Caki2 (cell line): ENCODE measurements at places on chromosomes 13 and 19.
A peak's percentile ranks its signal among the peaks of the same experiment; 100 is the strongest.

GRCh38 chr13:111909501-111909900 is 157.4 kb upstream of the SOX1 start:
- DNase-seq: no peak

- no peak for DNase-seq
These were observed 1.2 kb downstream of the C19orf84 start for GRCh38 chr19:51389143-51389542.

DNA sequence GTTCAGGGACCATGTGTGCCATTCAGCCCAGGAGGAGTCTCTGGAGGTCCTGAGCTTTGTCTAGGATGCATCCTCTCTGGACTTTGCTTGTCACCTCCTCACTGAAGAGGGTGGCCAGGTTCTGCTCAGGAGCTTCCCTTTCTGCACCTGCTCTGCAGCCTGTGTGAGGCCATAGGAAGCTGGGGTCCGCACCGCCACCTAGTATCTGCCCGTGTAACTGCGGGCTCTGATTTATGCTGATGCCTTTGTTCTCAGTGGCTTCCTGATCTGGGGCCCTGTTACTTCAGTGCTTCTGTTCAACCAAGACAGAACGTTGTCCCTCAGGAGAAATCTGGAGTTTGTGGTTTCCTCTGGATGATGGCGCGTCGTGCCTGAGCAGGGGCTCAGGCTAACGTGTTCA is 15.5 kb downstream of the ZNF610 start:
- DNase-seq: no peak

- no peak for DNase-seq
These were observed 15.6 kb upstream of the HMGB1 start for GRCh38 chr13:30481241-30481760.

DNA sequence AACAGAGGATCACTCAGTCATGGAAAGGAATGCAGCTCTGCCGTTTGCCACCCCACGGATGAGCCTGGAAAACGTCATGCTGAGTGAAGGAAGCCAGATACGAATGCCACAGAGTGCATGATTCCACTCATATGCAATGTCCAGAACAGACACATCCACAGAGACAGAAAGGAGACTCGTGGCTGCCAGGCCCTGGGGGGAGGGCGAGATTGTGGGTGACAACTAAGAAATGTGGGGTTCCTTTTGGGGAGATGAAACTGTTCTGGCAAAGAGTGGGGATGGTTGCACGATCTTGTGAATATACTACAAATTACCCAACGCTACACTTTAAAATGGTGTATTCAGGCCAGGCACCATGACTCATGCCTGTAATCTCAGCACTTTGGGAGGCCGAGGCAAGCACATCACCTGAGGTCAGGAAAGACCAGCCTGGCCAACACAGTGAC is 27.2 kb upstream of the NAPA start:
- no peak for DNase-seq

DNA sequence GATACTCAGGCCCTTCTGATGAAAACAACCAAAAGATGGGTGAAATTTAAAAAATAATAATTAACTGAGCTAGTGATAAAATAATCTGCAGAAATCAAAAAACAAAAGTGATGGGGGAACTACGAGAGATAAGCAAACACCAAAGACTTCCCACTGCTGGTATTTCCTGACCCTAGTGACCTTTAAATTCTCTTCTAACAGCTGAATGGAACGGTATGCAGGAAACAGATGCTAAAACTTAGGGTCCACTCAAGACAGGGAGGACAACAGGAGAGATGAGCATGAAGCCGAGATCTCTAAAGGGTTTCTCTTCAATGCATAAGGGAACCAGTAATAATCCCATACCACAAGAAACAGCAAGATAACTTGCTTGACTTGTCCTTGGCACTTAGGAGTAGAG is 50.8 kb downstream of the USP12 start:
- DNase-seq: no peak

DNA sequence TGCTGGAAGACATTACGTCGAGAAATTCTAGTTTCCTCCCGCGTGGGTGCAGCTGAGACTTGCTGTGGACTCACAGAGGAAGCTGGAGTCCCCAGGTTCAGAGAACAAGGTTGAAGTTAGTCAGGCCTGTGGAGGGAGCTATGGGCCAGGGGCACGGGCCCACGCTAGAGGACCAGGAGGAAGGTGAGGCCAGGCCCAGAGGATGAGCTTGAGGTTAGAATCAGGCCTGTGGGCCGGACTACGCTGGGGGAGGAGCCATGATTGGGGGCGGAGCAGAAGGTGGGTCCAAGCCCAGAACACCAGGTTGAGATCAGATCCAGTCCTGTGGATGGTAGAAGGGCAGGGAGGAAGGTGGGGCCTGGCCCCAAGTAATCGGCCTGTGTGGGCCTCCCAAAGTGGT is 32.6 kb downstream of the ZNF846 start:
- no peak for DNase-seq

DNA sequence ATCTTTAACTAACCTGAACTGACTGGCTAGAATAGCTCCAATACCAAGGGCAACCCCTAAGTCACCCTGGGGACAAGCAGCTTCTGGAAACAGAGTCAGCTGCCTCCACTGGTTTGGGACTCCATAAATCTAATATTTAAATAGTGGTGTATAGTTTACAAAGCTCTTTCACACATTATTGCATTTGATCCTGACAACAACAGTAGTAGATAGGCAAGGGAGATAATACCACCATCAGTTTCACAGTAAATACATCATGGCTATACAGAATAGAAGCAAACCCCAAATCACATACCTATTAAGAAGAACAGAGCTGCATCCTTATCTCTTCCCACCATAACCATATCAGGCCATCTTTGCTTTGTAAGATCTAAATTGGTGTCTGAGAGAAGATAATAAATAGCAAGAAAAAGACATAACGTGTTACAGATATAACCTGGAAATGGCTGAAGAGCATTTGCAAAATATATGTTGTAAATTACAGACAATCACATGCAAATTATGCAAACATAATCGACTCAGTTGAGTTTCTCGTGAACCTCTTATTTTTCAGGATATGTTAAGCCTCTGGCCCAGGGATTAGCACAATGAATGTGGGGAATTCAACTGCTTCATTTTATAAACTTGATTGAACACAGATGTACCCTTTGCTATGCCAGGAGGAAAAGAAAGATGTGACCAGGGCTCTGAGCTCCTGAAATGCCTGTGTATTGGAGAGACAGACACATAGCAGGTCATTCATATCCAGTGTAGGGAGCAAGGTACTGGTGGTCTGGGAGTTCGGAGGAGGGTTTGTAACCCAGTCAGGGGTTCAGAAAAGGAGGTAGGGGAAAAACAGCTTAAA is 142.5 kb downstream of the SLC7A1 start:
- no peak for DNase-seq

- peak; percentile 10 for DNase-seq
These were observed 7.7 kb downstream of the N4BP2L2 start for GRCh38 chr13:32530841-32531253.

GRCh38 chr19:48795055-48795684 is 15.7 kb downstream of the BCAT2 start:
- DNase-seq: peak; percentile 92

GRCh38 chr19:12733369-12734214 is 892 bp downstream of the TRIR start:
- DNase-seq: peak; percentile 30

DNA sequence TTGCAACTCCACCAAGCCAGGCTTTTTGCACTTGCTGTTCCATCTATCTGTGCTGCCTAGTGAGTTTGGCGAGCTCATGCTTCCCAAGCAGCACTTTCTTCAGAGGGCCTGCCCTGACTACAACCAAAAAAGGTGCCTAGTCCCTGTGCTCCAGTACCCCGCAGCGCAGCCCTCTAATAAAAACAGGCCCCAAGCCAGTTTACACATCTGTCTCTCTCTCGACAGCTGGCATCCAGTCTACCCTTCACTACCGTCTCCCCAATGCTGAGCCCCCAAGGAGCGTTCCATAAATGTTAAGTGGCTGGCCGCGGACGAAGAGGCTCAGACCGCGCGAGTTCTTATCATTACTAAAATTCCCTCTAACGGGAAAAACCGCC is 512 bp downstream of the MED4 start:
- no peak for DNase-seq

DNA sequence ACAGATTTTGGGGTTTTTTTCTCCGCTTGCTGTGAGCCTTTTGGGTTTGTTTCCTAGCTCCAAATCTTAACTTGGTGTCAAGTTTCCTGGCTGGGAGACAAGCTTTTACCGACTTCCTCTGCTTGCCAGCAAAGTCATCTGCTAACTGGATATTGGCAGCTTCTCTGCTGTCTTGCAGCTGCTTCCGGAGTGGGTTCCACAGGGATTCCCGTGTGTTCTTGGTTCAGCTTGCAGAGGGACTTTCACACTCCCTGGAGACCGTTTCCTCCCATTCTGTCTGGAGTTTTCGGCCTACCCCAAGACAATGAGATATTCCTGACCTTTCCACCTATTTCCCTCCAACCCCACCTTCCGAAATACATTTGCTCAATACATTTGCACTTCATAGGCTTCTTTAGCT is 2.2 kb upstream of the COLGALT1 start:
- DNase-seq: no peak

GRCh38 chr13:59880468-59880867 is 283.3 kb downstream of the DIAPH3 start:
- DNase-seq: no peak

GRCh38 chr19:12047868-12048267 is 4.9 kb downstream of the ZNF878 start:
- no peak for DNase-seq

GRCh38 chr13:113646376-113646775 is 11.6 kb downstream of the ATP4B start:
- no peak for DNase-seq

- DNase-seq: no peak
These were observed 120.4 kb upstream of the FREM2 start for GRCh38 chr13:38566519-38566918.

GRCh38 chr19:16139752-16140151 is 3.7 kb upstream of the HSH2D start:
- no peak for DNase-seq

GRCh38 chr19:4908360-4908759 is 941 bp upstream of the UHRF1 start:
- DNase-seq: no peak

- no peak for DNase-seq
These were observed 4.2 kb downstream of the PDE4C start for GRCh38 chr19:18221815-18222725.

DNA sequence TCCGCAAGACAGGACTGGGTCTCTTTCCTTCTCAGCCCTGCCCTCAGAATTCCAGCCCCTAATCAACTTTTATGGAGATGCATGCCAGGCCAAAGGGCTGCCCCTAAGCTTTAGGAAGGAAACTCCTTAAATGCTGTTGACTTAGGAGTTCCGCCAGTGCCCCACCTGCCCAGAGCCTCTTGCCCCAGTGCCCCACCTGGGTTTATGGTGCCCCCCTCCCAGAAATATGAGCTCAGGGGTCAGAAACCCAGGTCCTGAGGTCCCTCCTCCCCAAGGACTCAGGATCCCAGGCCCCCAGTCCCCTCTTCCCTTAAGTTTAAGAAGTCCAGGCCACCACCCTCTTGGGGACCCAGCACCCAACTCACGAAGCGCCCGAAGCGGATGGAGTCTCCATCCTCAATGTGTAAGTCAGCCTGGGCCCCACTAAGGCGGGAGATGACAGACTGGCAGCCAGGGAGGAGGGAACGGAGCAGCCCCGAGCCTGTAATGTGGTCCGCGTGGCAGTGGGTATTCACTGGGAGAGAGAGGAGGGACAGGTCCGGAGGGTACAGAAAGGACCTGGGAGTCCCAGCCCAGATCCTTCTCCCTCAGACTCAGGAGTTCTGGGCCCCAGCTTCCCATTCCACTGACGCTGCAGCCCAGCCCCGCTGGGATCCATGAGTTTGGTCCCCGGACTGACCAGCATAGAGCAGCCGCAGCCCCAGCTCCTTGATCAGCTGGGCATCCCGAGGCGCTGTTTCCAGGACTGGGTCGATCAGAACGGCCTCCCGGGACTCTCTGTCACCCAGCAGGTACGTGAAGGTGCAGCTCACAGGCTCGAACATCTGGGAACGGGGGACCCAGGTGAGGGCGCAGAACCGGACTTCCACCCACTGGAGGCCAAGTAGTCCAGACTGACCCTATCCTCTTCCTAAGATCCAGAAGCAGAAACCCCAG is 897 bp downstream of the ETHE1 start:
- peak; percentile 33 for DNase-seq

DNA sequence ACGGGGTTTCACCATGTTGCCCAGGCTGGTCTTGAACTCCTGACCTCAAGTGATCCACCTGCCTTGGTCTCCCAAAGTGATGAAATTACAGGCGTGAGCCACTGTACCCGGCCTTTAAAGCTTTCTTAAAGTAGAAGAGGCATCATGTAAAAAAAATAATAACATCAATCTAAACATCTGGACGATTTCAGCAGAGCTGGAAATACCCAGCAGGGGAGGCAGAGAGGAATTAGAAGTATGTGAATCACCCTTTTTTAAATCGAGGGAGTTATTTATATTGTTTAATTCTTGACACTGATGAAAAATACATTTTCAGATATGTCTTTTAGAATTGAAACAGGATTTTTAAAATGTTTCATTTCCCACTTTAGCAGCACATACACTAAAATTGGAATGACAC is 37.4 kb upstream of the MTIF3 start:
- no peak for DNase-seq

GRCh38 chr13:34349091-34349722 is 531.3 kb downstream of the RFC3 start:
- DNase-seq: peak; percentile 37

DNA sequence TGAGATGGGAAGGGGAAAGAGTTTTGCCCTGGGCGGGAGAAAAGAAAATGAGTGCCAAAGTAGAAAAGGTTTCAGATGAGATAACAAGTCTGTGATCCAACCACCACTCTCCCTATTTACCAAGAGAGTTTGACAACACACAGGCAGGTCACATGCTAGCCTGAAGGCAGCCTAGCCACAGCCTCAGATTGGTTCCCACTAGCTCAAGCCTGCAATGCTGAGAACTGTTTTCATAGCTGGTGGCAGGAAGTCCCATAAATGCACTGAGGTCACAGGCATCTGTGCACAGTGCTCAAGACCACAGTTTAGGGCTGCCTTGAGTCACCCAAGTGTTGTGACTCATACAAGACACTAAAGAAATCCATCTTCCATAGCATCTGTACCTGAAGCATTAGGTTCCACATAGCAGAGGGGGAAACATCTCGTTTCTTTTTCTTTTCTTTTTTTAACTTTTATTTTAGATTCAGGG is 18.5 kb upstream of the POP4 start:
- DNase-seq: peak; percentile 39

DNA sequence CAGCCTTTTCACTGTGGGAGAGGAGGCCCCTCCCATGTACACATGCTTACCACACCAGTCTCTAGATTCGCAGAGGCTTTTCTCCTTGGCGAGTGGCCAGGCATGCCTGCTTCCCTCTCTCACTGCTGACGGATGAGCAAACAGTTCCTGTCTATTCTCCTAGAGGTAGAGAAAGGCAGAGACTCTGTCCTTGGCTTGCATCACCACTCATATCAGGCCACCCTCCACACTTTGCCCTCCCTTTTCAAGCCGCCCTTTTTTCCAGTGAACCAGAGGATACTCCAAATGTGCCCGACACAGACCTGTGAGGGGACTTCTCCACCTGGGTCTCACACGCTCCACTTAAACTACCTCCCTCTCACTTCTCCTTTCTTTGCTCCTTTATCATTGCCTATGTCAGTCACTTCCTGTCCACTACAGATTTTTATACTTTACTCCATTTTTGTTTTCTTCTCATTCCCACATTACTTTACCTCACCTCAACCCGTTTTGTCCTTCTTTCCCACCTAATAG is 284.6 kb downstream of the DNAJC15 start:
- peak; percentile 70 for DNase-seq

GRCh38 chr13:68745502-68745901 is 1362.1 kb upstream of the ATXN8OS start:
- no peak for DNase-seq
